Activated T-helper 1 cell treated with anti-CD3 and anti-CD28 coated beads, Interleukin-2, amount 50 U/mL, for 16 hours (primary cell): ENCODE measurements at places on chromosomes 5 and 9.

- no peak for DNase-seq
These were observed 33.5 kb downstream of the NAIF1 start for GRCh38 chr9:128033609-128034008.

DNA sequence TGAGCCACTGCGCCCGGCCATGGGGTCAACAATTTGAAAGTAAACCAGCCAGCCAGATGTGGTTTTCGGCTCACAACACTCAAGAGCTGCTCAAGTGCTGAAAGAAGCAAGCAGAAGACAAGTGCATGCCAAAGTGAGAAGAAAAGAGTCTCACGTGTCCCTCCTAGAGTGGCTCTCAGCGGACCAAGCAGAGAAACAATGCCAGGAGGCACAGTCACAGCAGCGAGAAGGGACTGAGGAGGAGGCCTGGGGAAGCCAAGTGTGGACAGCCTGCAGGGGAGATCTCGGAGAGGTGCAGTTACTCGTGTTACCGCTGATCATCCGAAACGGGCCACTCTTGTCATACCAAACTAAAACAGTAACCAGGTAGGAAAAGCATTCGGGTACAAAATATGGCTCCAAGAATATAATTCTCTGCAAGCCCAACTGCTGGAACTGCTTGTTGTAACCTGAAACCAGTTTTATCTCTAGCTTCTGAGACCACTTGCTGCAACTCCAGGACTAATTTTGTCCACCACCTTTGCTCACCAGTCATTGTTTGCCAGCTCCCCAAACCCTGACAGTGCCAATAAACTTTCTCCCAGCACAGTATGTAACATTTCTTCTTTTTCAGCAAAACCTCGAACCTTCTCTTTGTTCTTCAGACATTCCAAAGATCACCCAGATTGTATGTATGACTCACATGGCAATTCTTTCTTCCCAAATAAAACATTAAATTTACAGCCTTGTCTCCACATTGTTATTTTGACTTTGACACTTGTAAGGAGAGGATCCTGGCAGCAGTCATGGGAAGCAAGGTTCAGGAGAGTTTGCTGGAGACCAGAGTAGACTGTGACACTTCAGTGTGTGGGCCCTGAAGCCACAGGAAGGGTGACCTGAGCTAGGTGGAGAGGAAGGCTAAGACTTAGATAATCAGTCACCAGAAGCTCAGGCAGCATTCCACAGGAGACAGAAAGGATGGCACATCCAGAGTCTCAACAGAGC is 6.3 kb downstream of the SLC35D2 start:
- no peak for DNase-seq

DNA sequence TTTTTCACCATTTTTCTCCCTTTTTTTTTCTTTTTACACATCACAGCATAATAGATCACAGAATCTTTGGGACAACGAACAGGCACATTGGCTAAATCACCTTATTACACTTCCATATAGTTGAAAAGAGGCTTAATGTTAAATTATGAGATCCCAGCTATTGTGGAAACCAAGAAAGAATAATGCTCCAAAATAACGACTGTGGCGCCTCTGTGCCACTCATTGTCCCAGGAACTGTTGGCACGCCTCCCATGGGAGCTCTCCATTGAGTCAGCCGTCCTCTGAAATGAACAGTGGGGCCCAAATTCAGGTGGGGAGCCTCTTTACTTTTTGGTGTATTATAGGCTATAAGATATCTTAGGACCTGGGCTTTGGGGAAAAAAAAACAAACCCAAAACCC is 82.2 kb upstream of the NFIB start:
- no peak for DNase-seq

DNA sequence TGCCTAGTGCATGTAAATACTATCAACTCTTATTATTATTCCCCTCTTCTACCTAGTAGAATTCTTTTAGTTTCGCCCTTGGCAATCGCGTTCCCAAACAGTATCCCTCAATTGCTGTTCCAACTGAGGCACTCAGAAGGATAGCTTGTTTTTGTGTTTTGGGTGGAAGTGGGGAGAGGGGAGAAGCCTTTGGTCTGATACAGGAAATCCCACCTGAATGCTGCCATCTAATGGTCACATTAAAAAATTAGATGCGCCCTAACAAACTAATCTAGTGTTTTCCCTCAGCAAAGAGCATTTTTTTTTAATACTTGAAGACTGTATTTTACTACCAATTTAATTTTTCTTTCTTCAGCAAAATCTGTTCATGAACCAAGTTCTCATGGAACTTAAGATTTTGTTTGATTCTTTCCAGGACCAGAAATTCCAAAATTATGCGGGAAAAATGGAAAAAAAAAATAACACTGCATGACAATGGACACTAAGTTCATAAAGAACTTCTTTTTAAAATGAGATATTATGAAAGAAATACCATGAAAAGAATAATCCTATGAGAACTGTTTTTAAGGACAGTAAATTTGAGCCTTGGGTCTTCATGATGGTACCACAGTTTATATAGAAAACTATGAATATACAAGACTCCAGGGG is 22.2 kb upstream of the GLDC start:
- DNase-seq = no peak

DNA sequence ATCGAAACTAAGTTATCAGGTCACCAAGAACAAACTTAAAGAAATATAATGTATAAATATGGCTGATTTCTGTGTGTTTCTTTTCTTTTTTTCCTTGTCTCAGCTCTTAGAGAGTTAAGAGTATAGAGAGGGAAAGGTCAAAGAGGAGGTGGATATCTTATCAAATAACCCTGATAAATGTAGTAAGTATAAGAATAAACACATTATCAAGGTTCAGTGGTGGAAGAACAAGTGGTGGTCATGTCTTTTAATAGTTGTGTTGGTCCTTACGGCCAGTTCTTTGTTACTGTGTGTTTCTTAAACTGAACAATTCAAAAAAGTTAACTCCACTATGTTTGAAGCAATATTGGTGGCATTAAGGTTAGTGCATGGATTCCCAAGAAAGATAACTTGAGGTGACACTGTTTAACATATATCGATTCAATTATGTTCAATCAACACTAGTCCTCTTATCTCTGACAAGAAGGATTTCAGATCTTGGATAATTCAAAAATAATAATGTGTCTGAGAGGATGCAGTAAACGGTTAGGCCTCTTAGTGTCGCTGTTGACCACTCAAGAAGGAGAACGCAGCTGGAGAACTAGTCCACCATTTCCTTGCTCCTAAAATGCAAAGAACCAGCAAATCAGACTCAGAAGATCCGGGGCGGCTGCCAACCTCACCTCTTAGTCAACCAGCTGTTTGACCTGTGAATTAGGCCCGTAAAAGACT is at the start of gene PCDHGA3:
PCDHGA3 (plus strand) TSS at position 588 of the 711 bp plus-strand sequence. CDS start 205 bp downstream, outside the sequence.
- DNase-seq = no peak

DNA sequence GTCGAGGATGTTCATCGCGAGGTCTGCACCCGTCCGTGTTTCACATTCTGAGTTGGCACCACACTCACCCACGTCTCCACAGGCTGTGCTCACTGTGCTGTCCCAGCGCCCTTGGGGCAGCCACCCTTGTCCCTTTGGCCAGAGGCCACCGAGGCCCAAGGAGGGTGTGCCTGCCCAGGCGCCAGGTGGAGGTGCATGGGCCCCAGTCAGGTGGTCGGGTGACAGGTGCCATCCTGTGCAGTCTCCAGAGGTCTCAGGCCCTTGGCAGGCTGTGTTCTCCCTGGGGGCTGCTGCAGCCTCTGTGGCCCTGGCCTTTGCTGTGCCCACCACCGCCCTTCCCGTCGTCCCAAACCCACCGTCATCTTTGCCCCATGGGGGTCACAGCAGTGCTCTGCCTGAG is 12.4 kb downstream of the MAN1B1 start:
- DNase-seq = no peak

DNA sequence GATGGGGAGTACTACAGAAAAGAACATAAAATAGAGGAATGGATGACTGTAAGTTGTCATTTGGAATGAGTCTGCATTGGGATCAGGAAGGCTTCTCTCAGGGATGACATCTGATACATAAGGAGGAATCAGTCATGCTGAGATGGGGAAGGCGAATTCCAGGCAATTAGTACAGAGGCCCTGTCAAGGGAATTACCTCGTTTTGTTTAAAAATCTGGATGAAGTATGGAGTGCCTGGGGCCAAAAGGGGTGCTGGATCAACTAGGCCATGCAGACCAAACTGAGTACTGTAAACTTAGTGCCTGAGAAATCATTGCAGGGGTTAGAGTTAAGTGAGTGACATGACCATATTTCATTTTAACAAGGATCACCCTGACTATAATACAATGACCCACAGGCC is 30.5 kb downstream of the JAKMIP2 start:
- DNase-seq = no peak

- DNase-seq = no peak
These were observed 87.0 kb upstream of the TLE1 start for GRCh38 chr9:81776390-81776789.

DNA sequence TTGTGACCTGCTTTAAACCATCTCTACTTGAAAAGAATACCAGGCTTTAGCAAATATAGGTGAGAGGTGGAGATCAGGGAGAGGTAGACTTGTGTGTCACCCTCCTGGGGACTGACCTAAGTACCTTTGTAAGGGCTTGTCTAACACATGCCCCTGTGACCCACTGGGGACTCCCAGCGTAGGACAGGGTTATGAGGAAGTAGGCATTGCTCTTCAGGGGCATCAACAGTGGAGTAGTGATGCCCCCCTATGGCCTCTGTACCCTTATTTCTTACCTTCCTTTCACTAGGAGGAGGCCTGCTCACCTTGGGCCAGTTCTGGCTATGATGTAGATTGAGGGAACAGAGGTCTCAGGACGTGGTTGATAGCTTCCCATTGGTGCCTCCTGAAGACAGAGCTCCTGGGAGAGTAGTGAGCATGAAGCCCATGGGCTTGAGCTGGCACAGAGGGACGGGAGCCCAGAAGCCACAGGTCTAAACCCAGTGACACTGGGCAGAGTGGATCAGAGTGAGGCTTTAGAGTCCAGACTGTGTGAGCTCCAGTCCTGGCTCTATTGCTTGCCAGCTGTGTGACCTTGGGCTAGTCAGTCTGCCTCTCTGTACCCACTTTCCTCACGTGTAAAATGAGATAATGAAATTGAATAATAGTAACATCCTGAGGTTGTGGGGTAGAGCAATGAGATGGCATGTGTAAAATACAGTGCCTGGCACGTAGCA is 191.7 kb downstream of the AOPEP start:
- no peak for DNase-seq

DNA sequence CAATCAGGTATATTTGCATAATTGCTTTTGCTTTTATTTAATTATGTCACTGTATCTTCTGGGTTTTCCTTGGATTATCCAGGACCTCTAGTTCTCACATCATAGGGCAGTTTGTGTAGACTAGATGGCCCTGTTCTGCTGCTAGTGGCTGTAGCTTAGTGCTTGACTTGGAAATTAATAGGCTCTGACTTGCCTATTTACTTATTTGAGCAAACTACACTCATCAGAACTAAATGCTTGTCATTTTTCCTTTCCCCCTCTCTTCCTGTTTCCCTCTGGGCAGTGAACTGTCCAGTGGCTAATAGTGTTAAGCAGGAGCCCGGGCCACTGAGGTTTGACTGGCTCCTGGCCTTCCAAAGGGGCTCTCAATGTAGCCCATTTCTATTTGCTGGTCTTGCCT is 135.7 kb downstream of the MAN2A1 start:
- DNase-seq = no peak

- no peak for DNase-seq
These were observed 92.2 kb downstream of the ADAMTSL1 start for GRCh38 chr9:18566121-18566520.

GRCh38 chr5:160285316-160285715 is 27.0 kb downstream of the CCNJL start:
- no peak for DNase-seq

- no peak for DNase-seq
These were observed 42.7 kb downstream of the LRRC70 start for GRCh38 chr5:62621280-62621679.

DNA sequence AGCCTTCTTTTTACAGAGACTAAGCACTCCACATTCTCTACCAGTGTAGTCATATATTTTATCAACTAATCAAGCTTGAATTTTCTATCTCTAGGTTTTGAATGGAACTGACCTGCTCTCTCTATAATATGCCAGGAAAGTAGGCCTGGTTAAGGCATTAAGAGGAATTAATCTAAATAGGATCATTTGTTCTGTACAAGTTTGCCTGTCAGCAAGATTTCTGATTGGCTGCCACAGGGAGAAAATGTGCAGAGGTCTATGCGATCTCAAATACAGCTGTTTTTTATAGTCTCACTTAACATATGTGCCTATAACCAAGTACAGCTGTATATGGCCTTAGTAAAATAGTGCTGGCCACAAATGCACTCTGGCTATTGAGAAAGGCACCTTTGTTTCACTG is 418.8 kb downstream of the KDM4C start:
- DNase-seq = no peak

- no peak for DNase-seq
These were observed 35.9 kb downstream of the PCSK5 start for GRCh38 chr9:75926385-75926784.

DNA sequence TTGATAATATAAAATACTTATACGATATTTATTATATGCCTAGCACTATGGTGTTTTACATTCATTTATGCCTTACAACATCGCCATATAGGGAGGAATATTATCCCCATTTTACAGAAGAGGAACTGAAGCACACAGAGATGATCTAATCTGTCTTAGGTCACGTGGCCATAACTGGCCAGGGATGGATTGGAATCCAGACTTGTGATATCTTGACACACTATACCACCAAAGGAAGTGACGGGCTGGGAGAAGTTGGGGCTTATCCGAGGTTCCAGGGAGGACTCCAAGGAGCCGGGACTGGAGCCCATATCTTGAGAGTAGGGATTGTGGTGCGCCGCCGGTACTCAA is 129.8 kb downstream of the TMEM174 start:
- no peak for DNase-seq

GRCh38 chr5:2276101-2276500 is 393.4 kb upstream of the IRX4 start:
- DNase-seq = no peak

GRCh38 chr5:33267801-33268200 is 173.0 kb upstream of the TARS1 start:
- no peak for DNase-seq

DNA sequence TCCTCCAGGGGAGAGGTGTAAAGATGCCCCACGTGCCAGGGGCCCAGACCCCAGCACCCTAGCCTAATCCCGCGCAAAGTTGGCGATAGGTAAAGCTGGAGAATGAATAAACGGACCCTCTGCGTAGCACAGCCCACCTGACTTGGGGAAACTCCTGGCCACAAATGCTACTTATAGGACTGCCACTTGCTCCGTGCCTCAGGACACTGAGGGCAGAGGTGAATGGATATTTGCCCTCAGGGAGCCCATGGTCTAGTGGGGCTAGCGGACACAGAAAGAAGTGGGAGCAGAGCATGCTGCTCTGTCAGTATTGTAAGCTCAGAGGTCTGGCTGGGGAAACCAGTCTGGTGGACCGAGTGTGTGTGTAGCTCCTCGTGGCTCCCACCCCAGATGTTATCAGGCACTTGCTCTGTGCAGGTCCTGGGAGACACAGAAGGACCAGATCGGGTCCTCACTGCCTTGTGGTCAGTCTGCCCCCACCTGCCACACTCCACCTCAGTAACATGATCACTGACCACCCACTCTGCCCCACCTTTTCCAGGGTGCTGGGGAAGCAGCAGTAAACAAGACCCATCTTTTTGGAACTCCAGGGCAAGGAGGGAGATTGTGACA is 841 bp downstream of the GRK6 start:
- DNase-seq = no peak

GRCh38 chr9:98993570-98993945 is 49.9 kb downstream of the COL15A1 start:
- DNase-seq = no peak
